H9 (cell line): ENCODE measurements at places on chromosomes 5 and 9. TPM values are rescaled to one million over a fixed set of nuclear protein-coding genes. Genes with fewer than 3 reads are reported as not detected.
A peak's percentile ranks its signal among the peaks of the same experiment; 100 is the strongest.

DNA sequence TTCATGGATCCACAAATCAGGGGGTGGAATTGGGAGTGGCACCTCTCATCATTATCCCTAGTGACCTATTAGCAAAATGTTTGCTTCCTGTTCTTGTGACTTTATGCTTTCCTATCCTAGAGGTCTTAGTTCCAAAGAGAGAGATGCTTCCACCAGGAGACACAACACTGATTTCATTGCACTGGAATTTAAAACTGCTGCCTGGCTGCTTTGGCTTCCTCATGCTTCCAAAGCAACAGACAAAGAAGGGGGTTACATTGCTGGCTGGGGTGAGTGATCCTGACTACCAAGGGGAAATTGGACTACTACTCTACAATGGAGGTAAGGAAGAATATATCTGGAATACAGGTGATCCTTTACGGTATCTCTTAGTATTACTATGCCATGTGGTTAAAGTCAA lies 69.2 kb upstream of the SH3GL2 start:
- no peak for DNase-seq

DNA sequence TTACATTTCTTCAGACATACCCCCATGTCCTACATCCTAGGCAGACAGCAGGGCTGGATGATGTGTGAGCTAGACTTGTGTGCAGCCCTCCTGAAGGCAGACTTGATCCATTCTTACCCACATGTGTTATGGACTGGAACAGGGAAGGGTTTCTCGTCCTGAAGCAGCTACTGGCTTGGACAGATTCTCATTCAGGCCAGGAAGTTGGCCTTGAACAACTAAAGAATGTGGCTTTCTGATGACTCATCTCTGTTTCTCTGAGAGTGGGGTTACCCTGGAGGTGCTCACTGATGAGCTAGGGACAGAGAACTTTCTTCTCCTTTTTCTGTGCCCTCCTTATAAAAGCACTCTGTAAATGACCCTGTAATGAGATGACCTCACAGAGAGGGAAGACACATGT lies 246.5 kb downstream of the PCSK5 start:
- no peak for DNase-seq

KYAT1 gene
- total RNA-seq, result 14.6 and 15.2 TPM in 2 replicates

SPATA31C2 gene
- 0.15 and 0.20 TPM in 2 replicates for total RNA-seq

DNA sequence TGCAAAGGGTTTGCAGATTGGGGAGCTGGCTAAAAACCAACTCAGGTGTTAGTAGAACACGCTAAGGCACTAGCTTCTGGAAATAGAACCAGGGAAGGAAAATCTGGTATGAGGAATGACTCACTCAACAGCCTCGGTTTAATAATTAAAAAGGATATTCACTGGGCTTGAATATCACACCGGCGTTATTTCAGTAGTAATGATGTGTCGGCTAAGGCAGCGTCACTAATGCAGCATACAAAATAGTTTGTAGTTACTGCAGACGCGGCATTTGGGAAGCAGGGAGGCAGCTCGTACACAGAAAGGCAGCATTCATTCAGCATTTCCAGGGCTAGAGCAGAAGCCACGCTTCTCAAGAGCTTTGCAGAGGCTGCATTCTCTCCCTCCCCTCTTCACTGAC lies 1.7 kb downstream of the ADRA1B start:
- no peak for DNase-seq

DNA sequence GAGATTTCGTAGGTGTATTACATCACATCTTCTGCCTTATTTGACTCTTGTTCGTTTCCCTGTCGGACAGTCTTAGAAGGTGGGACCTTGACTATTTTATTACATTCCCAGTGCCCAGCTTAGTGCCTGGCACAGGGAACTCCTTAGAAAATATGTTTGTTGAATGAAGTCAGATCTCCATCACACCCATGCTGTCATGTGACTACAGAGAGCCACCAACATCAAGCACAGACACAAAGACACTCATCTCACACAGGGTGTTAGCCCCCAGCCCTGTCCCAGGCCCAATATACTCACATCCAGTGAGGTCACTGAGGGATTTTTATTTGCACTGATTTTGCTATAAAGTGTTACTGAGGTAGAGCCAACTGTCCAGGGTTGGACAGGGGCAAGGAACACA lies 692 bp upstream of the SRA1 start:
- no peak for DNase-seq

- no peak for DNase-seq
Measured at GRCh38 chr5:172410662-172411483, 43.5 kb downstream of the SH3PXD2B start.

DNA sequence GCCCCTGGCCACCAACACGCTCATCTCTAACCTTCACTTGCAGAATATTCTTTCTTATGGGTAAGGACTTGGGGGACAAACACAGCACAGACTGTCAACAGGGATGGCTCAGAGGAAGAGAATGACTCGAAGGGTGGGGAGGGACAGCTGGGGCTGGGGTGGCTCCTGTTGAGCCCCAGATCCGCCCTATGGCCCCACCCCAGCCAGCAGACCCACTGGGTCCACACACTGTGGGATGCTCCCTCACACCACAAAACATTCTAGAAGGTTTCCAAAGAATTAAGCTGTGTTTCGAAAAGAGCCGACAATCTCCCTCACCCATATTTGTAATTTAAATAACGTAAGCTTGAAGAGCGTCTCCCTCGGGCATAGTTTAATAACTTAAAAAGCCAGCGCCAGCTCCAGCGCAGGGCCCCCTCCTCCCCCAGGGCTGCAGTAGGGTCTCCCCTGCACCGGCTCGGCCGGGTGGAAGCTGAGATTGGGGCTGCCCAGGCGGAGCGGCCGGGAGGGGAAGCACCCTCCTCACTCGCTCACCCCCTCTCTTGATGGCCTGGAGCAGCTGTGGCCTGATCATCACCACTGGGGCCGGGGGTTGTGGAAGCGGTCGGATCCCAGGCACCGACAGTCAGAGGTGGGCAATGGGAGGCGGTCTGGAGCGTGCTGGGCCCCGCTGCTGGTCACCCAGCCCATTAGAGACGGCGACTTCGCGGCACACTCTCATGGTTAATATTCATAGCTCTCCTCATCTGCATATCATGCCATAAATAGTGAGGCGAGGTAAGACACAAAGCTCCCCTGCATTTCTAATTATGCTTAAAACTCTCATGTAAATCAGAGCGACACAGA lies 37.6 kb downstream of the NACC2 start:
- peak; percentile 63 for DNase-seq

GRCh38 chr5:107254214-107254901 lies 416.4 kb downstream of the EFNA5 start:
- no peak for DNase-seq

IL5 gene
- total RNA-seq, result not detected in 2 replicates

GRCh38 chr5:18305288-18305924 lies 671.1 kb downstream of the TAF11L14 start:
- peak; percentile 34 for DNase-seq

GRCh38 chr9:16306586-16306985 lies 563.9 kb downstream of the BNC2 start:
- peak; percentile 15 for DNase-seq

DNA sequence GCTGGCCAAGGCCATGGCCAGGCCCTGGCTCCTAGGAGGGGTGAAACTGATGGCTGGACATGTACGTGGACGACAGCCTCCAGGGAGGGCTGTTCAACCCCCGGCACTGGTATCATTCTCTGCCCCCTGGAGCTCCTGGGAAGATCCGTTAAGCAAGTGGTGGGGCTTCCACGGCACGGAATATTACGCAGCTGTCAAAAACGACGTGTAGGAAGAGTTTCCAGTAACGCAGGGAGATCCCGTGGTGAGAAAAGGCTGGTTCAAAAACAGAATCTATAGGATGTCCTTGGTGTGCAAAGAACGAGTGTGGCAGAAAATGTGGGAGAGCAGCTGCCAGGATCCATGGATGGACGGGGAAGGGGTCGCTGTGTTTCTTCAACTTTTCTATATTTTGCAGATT lies 36.3 kb upstream of the TMEM250 start:
- DNase-seq, result no peak

- DNase-seq, result no peak
Measured at GRCh38 chr9:98892288-98892687, 51.4 kb upstream of the COL15A1 start.

GRCh38 chr9:1929722-1930244 lies 85.4 kb upstream of the SMARCA2 start:
- no peak for DNase-seq
